ENCODE measurements at places on chromosomes 13 and 19.

DNA sequence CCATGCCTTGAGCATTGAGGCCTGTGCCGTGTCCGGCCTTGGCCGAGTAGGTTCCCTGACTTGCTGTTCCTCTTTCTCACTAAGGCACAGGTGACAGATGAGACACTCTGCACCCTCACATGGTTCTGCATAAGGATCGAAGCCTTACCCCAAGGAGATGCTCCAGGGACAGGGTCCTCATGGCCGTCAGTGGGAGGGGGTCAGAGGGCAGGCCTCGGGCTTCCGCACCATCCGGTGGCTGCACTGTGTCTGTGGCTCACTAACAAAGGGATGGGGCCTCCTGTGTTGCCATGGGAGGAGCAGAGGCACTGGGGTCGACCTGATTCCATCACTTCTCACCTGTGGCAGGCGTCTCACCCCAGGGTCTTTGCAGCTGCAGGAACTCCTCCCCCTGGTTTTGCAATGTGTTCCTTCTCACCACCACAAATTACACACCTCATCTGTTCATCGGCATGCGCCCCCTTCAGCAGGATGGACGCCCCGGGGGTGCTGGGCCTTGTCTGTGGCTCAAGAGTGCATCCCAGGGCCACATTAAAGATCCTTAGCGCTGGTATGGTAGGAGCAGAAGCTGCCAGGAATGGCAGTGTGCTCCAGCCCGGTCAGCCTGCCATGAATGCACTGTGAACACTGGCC is 113.3 kb upstream of the SOX1 start:
- no peak for DNase-seq

GRCh38 chr19:54266133-54266532 is 9.1 kb upstream of the LILRB5 start:
- peak; percentile 27 for DNase-seq

GRCh38 chr19:14305706-14306105 is 75.5 kb upstream of the ADGRE5 start:
- DNase-seq, result no peak

- DNase-seq, result no peak
Measured at GRCh38 chr13:32537580-32538142, 934 bp downstream of the N4BP2L2 start.

DNA sequence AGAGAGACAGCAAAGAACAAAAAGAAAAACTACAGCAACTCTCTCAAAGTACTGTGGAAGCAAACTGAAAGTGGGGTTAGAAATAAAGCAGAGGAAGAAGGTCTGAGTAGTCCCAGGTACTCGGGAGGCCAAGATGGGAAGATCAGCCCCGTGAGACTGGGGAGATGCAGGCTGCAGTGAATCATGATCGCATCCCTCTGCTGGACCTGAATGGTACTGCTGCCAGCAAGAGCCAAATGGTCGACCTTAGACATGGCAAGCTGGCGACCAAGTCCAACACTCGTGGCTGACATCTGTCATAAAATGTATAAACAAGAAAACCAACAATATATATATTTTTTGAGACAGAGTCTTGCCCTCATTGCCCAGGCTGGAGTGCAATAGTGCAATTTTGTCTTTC is 33.7 kb upstream of the ZNF724 start:
- DNase-seq, result no peak

- peak; percentile 16 for DNase-seq
Measured at GRCh38 chr13:30551189-30551588, 66.5 kb upstream of the USPL1 start.

- no peak for DNase-seq
Measured at GRCh38 chr13:109496216-109496615, 290.2 kb downstream of the IRS2 start.

- no peak for DNase-seq
Measured at GRCh38 chr13:59413126-59413525, 750.6 kb downstream of the DIAPH3 start.

DNA sequence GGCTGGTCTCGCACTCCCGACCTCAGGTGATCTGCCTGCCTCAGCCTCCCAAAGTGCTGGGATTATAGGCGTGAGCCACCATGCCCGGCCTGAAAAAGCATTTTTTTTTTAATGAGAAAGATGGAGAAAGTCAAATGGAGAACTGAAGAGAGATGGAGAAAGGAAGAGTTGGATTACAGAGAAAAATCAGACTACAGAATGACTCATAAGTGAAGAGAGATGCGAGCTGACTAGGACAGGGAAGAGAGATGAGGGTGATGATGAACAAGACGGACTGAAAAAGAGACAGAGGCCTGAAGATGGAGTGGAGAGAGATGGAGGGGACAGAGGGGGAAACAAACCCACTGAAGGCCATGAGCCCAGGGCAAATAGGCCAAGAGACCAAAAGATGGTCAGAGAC is 1.5 kb downstream of the DHX34 start:
- no peak for DNase-seq

DNA sequence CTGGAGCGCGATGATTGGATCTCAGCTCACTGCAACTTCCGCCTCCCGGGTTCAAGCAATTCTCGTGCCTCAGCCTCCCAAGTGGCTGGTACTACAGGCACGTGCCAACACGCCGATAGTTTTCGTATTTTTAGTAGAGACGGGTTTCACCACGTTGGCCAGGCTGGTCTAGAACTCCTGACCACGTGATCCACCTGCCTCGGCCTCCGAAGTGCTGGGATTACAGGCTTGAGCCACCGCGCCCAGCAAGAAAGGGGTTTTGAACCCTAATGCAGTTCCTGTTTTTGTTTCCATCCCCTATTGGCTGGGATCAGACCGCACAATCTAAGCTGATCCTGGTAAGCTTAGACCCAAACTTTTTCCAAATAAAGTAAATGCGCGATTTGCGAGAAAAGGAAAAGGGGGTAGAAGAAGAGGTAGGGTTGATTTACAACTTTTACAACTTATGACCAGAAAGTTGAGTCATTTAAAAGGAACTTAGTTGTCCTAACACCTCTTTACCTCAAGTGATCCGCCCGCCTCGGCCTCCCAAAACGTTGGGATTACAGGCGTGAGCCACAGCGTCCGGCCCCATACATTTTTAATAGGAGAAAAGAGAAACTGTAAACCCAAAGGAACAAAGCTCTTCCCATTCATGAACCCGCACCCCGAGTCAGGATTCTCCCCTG is 764 bp downstream of the ZNF626 start:
- DNase-seq, result no peak

DNA sequence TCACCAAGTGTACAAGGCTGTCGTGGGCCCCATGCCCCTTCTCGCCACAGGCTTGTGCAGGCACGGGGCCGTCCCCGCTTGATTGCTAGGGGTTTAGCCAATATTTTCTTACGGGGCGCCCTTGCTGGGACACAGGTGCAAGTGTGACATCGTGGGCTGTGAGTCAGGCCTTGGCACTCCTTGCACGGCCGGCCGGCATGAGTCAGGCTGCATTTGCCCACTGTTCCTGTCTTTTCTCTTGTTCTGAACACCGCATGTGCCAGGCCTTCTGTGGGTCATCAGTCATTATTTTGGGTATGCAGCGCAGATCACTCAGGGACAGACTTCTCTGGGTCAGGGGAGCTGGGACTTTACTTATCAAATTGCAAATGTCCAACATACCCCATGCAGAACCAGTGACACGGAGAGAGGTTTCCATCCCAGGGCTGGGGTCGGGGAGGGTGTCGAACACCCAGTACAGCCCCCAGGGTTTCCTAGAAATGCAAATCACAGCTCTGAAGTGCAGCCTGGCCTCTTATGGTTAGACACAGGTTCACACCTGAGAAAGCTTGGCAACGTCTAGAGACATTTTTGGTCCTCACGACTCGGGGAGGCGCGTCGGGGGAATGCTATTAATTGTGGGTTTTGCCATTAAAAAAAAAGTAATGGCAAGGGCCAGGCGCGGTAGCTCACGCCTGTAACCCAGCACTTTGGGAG is 22.5 kb upstream of the KLF2 start:
- no peak for DNase-seq

GRCh38 chr13:49810567-49811526 is 18.4 kb upstream of the KPNA3 start:
- no peak for DNase-seq

DNA sequence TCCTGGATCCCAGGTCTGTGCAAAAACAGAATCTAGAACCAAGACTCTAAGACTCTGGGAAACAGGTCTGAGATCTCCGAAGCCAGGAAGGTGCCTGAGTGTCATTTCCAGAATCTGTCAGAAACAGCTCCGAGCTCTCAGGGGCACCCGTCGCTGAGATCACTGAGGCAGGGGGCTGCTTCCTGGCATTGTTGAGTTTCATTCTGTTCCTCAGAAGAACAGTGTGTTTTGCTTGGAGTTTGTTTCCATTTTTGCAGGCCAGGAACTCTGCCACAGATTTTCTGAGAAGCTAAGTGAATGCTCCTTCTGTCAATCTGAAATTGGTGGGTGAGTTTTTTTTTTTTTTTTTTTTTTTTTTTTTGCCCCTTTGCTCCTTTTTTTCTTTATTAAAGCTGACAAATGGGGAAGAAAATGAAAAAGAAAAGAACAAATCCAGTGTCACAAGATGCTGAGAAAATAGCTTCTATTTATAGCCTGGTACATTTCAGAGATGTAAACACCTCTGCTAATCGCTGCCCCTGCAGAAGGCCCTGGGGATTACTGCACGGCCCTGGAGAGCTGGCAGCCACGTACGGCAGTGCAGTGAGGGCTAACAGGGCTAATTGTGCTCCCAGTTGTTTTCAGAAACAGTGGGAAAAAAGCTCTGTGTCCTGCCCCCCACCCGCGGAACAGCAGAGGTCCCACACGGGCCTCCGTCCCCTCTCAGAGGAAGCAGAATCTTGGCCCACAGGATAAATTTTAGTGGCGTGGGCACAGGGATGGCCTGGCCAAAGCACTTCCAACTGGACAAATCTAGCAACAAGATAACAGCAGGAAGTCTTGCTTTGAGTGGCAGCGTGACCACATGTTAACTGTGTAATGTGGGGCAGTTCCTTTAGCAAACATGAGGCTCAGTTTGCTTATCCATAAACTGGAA is 237.6 kb upstream of the IRS2 start:
- no peak for DNase-seq

GRCh38 chr13:24617256-24618010 is 62.8 kb upstream of the ATP12A start:
- no peak for DNase-seq

- no peak for DNase-seq
Measured at GRCh38 chr13:39895254-39895653, 239.8 kb downstream of the COG6 start.

GRCh38 chr13:94657167-94657566 is 55.2 kb downstream of the SOX21 start:
- no peak for DNase-seq

DNA sequence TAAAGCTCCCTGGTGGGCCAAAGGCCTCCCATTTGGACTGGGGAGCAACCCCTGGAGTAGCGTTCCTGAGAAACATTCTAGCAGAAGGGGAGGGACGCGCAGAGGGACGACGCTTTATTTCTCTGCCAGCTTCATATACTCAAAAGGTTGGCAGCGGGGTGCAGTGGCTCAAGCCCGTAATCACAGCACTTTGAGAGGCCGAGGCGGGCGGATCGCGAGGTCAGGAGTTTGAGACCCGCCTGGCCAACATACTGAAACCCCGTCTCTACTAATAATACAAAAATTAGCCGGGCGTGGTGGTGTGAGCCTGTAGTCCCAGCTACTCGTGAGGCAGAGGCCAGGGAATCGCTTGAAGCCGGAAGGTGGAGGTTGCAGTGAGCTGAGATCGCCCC is 16.8 kb downstream of the RB1 start:
- DNase-seq, result no peak

DNA sequence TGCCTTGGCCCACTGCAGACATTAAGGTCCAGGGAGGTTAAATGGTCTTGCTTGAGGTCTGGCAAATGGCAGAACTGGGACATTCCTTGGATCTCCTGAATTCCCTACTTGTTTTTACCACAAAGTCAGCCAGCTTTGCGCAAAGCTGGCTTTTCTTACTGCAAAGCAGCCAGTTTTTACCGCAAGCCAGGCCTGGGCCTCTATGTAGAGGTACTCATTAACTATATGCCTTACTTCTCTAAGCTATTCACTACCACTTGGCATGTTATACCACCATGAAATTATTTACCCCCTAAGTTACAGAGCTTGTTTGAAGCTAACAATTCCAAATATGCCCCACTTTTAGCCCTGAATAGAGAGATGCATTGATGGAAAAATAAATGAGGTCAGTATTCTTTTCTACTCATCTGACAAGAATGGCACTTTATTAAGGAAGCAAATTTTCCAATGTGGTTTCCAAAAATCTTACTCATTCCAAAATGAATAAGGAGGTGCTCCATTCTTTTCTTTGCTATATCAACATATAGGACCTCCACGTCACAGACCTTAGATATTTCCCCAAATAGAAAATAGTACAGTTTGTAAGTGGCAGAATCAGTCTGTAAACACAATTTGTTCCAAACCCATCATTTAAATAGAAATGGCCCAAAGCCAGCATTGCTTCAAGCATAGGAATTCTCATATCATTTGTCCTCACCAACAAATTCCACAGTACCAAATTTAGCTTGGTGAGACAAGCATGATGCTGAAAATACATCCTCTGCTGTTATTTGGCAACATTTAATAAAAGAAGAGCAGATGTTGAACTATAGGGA is 143.9 kb upstream of the TSC22D1 start:
- no peak for DNase-seq

- no peak for DNase-seq
Measured at GRCh38 chr19:19096641-19097627, 33.1 kb downstream of the SLC25A42 start.

- DNase-seq, result peak; percentile 90
Measured at GRCh38 chr19:47227352-47228167, 3.4 kb downstream of the BBC3 start.

- no peak for DNase-seq
Measured at GRCh38 chr13:59566561-59566960, 597.2 kb downstream of the DIAPH3 start.

- no peak for DNase-seq
Measured at GRCh38 chr13:98676239-98676638, 76.2 kb downstream of the SLC15A1 start.

- DNase-seq, result no peak
Measured at GRCh38 chr13:80577926-80578670, 237.2 kb upstream of the SPRY2 start.

- no peak for DNase-seq
Measured at GRCh38 chr13:50126993-50127725, 111.9 kb downstream of the KCNRG start.

- DNase-seq, result no peak
Measured at GRCh38 chr19:5245631-5246553, 94.7 kb downstream of the PTPRS start.

- no peak for DNase-seq
Measured at GRCh38 chr13:61142506-61142905, 273.1 kb downstream of the PCDH20 start.

DNA sequence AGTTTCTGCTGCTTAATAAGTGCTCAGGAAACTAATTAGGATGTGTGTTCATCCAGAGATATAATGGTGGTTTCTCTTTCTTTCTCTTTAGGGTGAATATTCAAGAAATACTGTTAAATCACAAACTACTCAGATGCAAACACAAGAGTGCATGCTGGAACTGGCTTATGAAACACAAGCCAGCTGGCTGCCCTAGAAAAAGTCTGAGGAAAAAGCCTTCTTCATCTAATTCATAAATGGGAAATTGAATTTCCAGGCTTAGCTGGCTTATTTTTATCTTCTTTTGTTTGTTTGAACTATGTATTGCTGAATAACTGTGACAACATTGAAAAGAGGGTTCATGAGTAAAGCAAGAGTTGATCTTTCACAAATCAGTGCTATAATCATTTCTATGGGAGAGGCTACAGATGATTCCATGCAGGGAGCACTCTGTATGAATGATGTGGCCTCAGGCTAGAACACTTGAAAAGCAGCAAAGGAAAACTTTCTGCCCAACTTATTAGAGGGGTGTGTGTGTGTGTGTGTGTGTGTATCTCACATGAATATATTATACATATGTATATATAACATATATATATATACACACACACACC is 69.8 kb upstream of the SCEL start:
- no peak for DNase-seq

- no peak for DNase-seq
Measured at GRCh38 chr13:110047496-110047895, 259.5 kb downstream of the COL4A1 start.

- DNase-seq, result peak; percentile 77
Measured at GRCh38 chr13:30395192-30396158, 26.8 kb upstream of the UBE2L5 start.
